ENCODE measurements at places on chromosomes 12 and 14.

DNA sequence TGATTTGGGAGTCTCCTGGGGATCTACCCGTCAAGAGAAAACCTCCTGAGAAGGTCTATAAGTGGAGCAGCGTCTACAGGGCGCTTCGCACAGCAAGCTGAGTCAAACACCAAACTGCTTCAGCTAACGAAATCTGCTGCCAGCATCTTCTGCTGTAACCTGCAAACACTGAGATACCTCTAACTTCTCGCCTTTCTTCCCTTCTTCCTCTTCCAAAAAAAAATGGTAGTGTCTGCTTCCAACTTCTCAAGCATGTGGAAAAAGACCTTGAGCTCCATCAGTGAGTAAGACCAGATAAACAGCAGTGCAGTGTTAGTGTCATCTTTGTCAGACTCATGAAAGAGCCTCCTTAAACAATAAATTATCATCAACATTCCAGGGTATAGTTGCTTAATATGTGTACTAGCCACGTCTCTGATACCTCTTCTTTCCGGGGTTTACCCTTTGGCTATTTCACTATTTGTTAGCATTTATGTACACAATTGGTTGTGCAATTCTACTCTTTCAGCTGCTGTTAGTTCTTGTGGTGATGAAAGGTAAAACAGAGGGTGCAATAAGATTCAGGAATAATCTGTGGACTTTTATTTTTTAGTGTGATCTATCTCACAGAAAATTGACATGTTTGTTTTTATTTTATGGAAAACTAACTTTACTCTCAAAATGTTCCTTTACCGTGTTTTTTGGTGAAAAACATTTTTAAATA lies 81.6 kb downstream of the LLPH start:
- DNase-seq = no peak

DNA sequence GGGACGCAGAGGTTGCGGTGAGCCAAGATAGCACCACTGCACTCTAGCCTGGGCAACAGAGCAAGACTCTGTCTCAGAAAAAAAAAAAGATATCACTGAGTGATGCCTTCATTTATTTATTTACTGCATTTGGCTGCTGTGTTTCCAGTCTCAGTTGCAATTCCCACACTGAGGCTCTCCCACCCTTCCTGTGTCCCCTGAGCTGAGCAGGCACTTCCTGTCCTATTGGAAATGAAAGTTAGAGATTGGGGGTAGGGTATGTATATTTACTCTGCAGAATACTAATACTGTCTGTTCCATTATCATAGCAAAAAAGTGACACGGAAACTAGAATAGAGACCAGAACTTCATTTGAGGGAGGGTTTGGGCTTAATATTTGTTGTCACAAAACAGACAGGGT lies 1.6 kb upstream of the RBMS2 start:
- DNase-seq = no peak

DNA sequence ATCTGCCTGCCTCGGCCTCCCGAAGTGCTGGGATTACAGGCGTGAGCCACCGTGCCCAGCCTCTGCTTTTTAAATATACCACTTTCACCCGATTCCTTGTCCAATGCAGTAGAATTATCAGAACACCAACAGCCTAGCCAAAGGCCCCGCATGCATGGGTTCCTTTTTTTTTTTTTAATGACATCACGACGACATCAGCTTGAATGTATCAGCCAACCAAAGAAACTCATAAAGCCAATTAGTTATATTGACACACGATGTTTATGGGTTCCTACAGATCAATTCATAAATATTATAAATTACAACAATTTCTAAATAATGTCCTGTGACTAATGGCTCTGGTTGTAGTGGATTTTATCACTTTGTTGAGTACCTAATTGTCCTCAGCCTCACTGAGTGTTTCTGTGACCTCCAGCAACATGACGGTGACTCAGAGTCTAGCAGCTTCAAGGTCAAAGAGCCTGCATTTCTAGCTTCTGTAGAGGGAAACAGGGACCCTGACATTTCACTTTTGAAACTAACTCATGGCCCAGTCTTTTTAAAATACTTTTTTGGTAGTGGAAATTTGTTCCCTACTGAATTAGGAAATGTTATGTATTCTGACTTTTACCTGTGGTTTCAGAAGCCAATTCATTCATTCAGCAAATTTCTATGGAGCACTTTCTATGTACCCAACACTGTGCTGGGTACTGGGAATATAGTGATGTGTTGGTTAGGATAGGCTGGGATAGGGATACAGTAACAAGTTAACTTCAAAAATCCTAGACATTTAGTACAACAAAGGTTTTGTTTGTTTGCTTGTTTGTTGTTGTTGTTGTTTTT lies 144.1 kb downstream of the SUDS3 start:
- no peak for DNase-seq

DNA sequence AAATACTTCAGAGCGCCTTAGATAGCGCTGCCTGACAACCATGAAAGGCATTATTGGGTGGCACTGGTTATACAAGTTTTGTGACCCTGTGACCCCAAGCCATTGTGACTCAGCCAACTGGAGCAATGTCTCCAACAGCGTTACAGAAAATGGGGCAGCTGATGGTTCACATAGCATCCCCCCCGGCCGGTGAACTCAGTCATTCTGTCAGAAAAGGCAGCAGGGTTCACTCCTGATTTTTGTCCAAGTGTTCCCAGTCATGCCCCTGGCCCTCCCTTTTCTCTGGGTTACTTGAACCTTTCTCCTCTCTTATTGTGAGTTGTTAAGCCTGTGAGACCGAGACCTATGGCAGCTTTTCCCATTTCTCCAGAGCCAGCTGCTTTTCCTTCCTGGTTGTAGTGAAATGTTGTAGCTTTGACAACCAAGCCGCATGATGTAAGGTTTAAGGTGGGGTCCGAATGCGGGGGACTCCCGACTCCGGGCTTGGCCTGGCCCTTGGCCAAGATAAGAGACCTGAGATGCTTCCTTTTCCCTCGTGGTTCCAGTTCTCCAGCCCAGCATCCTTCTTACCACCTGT lies 22.0 kb downstream of the CD9 start:
- no peak for DNase-seq

GRCh38 chr12:113384778-113385177 lies 18.9 kb downstream of the SDS start:
- no peak for DNase-seq

DNA sequence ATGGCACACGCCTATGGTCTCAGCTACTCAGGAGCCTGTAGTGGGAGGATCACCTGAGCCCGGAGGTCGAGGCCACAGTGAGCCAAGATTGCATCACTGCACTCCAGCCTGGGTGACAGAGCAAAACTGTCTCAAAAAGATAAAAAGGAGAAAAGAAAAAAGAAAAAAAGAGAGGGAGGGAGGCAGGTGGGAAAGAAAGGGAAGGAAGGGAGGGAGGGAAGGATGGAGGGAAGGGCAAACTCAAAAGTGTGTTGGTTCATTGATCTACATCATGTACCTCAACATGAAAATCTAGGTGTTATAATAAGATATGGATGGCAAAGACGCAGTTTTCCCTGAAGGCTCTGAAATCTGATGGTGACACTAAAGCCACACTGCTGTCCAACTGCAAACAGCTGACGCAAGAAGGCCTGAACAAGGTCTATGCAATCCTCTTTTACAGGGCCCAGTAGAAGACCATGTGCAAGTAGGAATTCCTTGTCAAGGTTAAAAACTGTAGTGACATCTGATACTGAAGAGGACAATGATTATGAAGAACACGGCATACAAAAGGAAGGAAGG lies 143.6 kb downstream of the ITPR2 start:
- no peak for DNase-seq

- no peak for DNase-seq
These were observed 49.2 kb upstream of the NCOR2 start for GRCh38 chr12:124616394-124617221.

GRCh38 chr14:23078692-23079116 lies 16.2 kb downstream of the ACIN1 start:
- DNase-seq = no peak

DNA sequence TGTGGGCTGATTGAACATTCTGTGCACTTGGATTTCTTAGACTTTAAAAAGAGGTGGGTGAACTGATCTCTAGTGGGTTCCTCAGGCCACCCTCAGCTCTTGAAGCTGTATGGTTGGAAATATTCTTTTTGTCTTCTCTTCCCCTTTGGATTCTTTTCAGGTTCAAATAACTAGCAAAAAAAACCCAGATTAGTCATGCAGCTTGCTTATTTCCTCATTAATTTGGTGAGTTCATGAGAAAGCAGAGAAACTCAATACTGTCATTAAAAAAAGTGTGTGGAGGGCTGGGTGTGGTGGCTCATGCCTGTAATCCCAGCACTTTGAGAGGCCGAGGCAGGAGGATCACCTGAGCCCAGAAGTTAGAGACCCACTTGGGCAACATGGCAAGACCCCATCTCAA lies 183.4 kb downstream of the ESR2 start:
- no peak for DNase-seq

- no peak for DNase-seq
These were observed 125.3 kb downstream of the WIF1 start for GRCh38 chr12:64995816-64996215.

DNA sequence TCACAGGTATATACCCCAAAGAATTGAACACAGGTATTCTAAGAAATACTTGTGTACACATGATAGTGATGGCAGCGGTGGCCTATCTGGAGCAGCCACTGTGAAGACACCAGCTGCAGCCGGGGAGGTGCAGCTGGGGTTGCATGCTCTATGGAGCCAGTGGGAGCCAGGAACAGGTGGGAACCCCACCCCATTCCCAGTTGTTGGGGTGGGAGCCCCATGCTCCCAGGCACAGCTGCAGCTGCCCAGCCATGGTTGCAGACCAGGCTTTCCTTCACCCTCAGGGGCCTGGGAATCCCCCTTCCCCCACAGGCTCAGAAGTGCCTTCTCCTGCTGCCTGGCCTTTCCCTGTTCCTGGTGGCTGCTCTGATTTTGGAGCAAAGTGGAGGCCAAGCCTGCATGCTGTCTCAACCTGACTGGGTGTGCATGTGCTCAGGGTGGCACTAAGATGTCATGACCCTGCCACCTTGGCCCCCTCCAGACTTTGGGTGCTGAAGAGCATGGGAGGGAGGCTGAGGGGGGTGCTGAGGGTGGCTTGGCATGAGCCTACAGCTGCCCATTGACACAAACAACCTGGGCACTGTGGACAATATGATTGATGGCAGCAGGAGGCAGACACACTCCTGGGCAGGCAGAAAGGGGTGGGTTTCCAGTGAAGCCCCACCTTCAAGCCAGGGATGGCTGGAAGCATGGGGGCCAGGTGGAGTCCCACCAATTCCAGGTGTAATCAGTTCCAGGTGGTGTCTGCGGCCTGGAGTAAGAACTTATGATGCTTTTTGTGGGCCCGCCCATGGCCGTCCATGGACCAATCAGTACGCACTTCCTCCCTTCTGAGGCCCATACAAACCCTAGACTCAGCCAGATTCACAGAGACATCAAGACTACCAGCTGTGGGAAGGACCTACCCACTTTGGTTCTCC lies 234.7 kb downstream of the ADGRD1 start:
- DNase-seq = no peak

GRCh38 chr14:93688820-93689219 lies 99.5 kb downstream of the PRIMA1 start:
- DNase-seq = no peak

- DNase-seq = no peak
These were observed 25.1 kb downstream of the UBR7 start for GRCh38 chr14:93232159-93232558.

GRCh38 chr12:2615665-2616402 lies 178.9 kb upstream of the FKBP4 start:
- DNase-seq = no peak

- no peak for DNase-seq
These were observed 50.7 kb upstream of the CSRP2 start for GRCh38 chr12:76929499-76929898.

DNA sequence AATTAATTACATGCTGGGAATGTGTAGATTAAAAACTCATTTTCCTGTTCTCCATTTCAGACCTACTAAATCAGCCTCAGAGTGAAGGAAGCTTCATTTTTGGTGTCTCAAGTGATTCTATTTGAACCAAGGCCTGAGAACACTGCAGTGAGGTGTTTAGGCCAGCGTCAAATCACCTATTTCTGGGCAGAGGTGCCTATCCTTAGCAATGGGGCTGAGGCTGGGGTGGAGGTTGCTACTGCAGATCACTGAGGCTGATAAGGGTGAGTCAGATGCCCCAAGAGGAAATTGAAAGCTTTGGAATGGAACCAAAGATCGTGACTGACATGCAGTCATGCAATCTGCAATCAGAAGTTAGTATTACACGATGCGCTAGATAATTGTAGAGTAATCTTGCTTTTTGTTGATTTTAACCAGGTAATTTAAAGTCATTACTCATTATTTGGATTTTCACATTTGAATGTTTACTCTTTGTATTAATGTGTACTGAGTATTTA lies 4.4 kb downstream of the TXNRD1 start:
- no peak for DNase-seq

DNA sequence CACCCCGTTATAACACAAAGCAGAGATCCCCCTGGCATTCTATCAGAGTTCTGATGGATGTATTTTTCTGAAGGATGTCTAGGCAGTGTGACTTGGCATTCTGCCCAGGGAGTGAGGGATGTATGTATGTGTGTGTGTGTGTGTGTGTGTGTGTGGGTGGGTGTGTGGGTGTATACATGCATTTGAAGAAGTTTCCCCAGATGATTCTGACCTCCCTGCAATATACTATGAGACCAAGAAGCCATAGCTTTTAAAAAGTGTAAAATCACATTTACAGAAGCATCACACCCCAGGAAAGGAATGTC lies 59.7 kb upstream of the NAP1L1 start:
- DNase-seq = no peak

DNA sequence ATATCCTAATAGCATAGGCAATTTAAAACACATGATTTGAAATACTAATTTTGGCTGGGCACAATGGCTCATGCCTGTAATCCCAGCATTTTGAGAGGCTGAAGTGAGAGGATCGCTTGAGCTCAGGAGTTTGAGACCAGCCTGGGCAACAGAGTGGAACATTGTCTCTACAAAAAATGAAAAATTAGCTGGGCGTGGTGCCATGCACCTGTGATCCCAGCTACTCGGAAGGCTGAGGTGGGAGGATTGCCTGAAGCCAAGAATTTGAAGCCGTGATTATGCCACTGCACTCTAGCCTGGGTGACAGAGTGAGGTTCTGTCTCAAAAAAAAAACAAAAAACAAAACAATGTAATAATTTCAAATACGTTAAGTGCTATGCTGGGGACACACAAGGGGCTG lies 83.3 kb downstream of the SSPN start:
- DNase-seq = no peak

DNA sequence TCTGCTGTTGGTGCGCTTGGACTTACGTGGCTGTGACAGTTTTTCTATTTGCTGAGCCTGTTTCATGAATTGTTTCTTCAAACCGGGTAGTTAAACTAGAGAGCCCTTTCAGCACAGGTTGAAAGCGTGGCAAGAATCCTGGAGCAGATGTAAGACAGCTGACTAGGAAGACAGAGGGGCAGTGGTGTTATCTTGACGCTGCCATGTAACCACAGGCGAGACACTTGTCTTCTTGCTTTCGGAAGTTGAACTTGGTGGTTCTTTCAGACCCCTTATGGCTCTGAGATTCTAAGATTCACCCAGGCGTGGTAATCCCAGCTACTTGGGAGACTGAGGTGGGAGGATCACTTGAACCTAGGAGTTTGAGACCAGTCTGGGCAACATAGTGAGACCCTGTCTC lies 4.3 kb downstream of the EMP1 start:
- no peak for DNase-seq

DNA sequence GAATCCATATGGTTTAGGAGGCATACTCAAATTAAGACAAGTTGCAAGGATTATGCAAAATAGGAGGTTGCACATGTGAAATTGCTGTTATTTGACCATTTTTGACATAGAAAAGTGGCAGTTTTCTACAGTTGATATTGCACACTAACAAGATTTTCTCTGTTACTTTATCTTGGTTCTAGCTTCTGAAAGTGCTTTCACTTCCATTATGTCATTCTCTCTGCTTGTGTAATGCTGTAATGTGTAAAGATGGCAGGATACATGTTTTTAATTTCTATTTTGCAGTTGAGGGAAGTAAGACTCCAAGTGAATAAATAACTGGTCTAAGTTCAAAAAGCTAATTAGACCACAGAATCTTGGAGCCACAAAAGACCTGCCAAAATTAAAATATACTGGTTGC lies 60.6 kb downstream of the MYRFL start:
- no peak for DNase-seq

Measured in cortex of kidney (tissue), 1 donor.